ENCODE measurements at places on chromosomes 2 and 18. TPM values are rescaled to one million over a fixed set of nuclear protein-coding genes. Genes with fewer than 3 reads are reported as not detected.

GRCh38 chr18:40018266-40018665 is 1936.8 kb upstream of the PIK3C3 start:
- DNase-seq, result no peak

DNA sequence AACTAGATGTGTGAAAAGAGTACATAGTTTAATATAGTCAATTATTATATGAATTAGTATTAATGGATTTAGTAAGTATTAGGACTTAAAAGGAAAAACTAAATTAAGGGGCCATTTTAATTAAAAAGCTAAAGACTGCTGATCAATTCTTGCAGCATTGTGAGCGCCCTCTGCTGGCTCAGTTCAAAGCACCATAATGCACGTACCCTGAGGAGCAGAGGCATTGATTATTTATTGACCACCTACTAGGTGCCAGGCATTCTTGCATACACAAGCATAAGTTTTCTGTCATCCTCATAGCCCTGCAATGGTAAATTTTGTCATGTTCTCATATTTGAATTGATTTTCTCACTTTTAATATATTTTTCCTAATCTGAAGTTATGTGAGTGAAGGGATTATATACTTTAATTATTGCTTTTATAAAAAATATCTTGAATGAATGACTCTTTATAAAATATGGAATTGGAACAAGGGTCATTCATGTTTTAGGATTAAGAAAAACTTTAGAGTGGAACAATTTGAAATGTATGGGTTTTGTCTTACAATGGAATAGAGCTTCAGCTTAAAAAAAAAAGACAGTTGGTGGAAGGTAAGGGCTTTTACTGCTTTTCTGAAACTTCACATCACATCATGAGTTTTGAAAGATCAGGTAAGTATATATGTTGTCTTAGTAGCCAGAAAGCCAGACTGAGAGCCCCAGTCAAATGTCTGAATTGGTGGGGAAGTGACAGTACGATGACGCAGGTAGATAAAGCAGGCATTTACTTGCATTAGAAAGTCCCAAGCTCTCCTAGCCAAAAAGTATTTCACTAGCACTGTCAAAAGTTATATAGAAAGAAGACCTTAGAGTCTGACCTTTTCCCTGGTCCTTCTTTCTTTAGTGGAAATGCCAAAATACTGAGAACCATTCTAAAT is 9.7 kb downstream of the ITGA4 start:
- H3K4me3 ChIP-seq, result no peak overlapping the region
- DNase-seq, result peak; percentile 35
- no peaks in the 10 kb centered on the region for H3K27me3 ChIP-seq
- peaks cover 4% of the 10 kb centered on the region for H3K4me1 ChIP-seq
- no peaks in the 10 kb centered on the region for H3K36me3 ChIP-seq

CERKL gene
- total RNA-seq, result not detected

DNA sequence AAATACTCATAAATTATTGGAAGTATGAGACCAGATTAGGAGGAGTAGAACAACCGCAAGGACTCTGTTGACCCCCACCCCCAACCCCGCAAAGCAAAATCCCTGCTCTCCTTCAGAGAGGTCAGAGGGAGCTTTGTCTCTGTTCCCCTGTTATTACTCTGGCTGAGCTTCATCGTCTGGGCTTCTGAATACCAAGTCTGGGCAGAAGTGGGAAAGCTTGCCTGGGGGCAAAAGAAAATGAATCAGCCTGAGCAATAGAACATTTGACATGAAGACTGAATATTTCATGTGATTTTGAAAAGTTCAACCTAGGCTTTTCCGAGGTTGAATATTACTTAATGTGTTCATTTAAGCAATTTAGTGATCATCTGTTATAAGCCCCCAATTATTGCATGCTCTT is 114.6 kb upstream of the ARHGAP28 start:
- no peak for DNase-seq
- no peak overlapping the region for H3K4me3 ChIP-seq

DNA sequence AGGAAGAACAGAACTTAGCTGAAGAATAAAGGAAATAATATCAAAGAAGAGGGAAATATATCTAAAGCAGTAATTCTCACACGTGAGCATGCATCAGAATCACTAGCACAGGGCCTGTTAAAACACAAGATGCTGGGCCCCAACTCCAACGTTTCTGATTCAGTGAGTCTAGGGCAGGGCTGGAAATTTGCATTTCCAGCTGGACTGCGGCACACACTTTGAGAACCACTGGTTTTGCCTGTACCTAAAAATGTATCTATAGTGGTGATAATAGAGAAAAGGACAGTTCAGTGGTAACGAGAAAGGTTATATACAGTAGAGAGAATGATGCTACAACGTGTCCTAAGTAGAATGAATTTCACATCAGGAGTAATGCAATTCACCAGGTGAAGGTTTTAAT is 11.2 kb downstream of the REV1 start:
- H3K27ac ChIP-seq, result no peak overlapping the region
- no peak overlapping the region for H3K4me3 ChIP-seq
- H3K36me3 ChIP-seq, result no peaks in the 10 kb centered on the region
- no peaks in the 10 kb centered on the region for H3K27me3 ChIP-seq
- DNase-seq, result no peak

DNA sequence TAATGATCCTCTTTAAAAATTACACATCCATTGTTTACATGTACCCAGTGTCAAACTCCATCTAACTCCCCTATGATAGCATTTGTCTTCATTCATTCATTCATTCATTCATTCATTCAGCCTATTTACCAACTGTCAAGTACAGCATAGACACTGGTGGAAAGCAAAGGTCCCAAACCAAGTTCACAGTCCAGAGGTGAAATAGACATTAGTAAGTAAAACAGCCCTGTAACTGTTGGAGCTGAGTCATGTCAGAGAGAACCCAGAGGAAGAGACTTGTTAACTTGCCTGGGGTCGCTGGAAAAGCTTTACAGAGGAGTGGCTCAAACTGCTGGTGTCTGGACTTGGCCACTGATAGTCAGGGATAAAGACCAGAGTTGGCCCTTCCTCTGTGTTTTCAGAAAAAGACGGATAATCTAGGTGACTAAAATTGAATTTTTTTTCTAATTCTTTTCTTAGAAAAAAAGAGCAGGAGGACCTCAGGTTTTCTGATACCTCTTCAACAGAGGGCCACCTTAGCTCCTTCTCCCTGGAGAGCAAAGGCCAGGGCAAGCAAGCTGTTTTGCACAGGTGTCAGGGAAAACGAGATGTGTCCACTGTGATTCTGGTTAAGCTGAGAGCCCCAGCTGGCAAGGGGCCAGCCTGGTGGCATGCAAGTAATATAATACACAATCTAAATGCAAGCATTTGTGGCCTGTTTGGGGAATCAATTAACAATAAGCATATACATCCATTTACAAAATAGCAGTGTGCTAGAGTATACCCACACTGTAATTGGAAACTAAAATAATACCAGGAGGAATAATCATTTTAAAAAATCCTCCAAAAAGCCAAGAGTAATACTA is 96.7 kb upstream of the SLC14A2 start:
- peaks cover 32% of the 10 kb centered on the region for H3K4me1 ChIP-seq
- no peaks in the 10 kb centered on the region for H3K36me3 ChIP-seq
- no peaks in the 10 kb centered on the region for H3K27me3 ChIP-seq
- DNase-seq, result peak; percentile 18
- no peak overlapping the region for H3K4me3 ChIP-seq

DNA sequence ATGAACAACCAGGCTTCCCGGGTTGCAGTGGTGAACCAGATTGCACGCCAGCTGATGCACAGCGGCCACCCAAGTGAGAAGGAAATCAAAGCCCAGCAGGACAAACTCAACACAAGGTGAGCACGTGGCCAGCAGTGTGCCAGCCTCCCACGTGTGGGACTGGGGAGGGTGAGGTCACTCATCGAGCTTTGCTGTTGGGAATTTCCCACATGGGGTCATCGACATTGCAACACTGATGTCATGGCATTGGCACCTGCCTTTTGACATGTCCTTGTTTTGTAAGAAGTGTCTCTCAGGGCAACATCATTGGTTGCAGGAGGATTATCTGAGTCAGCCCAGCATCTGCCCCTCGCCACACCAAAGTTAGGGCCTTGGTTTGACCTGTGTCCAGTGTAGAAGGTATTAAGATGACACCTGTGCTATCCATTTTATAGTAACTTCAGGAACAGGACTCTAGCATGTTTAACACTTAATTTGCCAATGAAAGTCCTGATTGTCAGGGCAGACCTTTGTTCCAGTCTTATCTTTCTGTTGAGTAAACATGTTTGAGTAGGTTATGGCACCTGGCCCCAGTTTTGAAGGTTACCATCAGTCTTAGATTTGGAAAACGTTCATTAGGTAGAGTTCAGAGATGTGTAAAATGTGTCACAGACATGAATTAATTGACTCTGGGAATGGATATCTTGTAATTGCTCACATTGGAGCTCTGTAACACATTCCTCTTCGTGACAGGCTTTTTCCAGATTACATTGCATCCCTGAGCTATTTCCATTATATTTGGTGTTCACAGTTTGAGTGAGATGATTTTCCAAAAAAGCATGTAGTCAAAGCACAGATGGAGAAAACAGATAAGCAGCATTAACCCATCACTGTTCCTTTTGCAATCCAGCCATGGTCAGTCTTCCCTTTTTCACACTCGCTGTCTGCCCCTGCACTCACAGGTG is 93.3 kb upstream of the EML6 start:
- no peaks in the 10 kb centered on the region for H3K27me3 ChIP-seq
- no peak overlapping the region for H3K4me3 ChIP-seq
- H3K27ac ChIP-seq, result peak overlapping the region; percentile 55
- DNase-seq, result peak; percentile 62
- H3K36me3 ChIP-seq, result peaks cover 74% of the 10 kb centered on the region
- H3K4me1 ChIP-seq, result peaks cover 35% of the 10 kb centered on the region
